Right lobe of liver (tissue), 6 donors: ENCODE measurements at places on chromosomes 3 and 15. TPM values are rescaled to one million over a fixed set of nuclear protein-coding genes. Genes with fewer than 3 reads are reported as not detected.

DNA sequence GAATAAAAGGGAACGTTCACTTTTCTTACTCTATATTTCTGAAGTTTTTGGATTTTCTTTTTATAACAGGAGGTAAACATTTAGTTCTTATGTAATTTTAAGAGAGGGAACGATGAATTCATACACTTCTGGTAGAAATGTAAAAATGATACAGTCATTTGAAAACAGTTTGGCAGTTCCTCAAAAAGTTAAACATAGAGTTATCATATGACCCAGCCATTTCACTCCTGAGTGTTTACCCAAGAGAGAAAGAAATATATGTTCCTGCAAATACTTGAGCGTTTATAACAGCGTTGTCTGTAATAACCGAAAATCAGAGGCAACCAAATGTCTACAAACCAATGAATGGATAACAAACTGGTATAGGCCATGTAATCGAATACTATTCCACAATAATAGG is 20.8 kb upstream of the CCR9 start:
- no peaks in the 10 kb centered on the region for H3K36me3 ChIP-seq
- H3K4me1 ChIP-seq, result peaks cover 5% of the 10 kb centered on the region
- no peak for DNase-seq
- no peak overlapping the region for H3K27ac ChIP-seq
- no peaks in the 10 kb centered on the region for H3K27me3 ChIP-seq

DNA sequence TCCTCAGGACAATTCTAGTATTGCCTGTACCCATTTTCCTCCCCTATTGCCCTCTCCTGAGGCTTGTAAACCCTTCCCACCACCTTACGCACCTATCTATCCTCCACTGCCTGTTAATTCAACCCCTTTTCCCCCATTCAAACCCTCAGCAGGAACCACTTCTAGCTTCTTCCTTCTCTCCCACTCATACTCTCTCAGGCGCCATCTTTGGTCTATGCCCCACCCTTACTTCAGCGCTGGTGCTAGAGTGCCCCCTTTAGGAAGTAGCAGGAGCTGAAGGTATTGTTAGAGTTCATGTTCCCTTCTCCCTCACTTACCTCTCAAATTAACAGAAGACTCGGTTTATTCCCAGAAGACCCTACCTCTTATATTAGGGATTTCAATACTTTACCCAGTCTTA is 121.8 kb upstream of the NLGN1 start:
- H3K27me3 ChIP-seq, result no peaks in the 10 kb centered on the region
- H3K4me3 ChIP-seq, result no peak overlapping the region
- no peak for DNase-seq
- no peaks in the 10 kb centered on the region for H3K36me3 ChIP-seq
- H3K4me1 ChIP-seq, result no peaks in the 10 kb centered on the region
- H3K27ac ChIP-seq, result no peak overlapping the region

GRCh38 chr15:42069025-42069424 is 25.3 kb downstream of the PLA2G4D start:
- no peaks in the 10 kb centered on the region for H3K4me1 ChIP-seq
- H3K36me3 ChIP-seq, result no peaks in the 10 kb centered on the region
- no peaks in the 10 kb centered on the region for H3K27me3 ChIP-seq
- no peak for DNase-seq
- H3K4me3 ChIP-seq, result no peak overlapping the region
- no peak overlapping the region for H3K27ac ChIP-seq

- H3K4me3 ChIP-seq, result no peak overlapping the region
- H3K27me3 ChIP-seq, result no peaks in the 10 kb centered on the region
- H3K36me3 ChIP-seq, result no peaks in the 10 kb centered on the region
- no peak overlapping the region for H3K27ac ChIP-seq
- H3K4me1 ChIP-seq, result no peaks in the 10 kb centered on the region
These were observed 341.8 kb upstream of the GBE1 start for GRCh38 chr3:82103241-82103640.

GRCh38 chr15:84600331-84600686 is 500 bp upstream of the ZSCAN2 start:
- peak; percentile 88 for DNase-seq
- peak overlapping the region; percentile 90 for H3K4me3 ChIP-seq
- H3K36me3 ChIP-seq, result no peaks in the 10 kb centered on the region
- H3K27ac ChIP-seq, result peak overlapping the region; percentile 87
- no peaks in the 10 kb centered on the region for H3K4me1 ChIP-seq

- peak overlapping the region; percentile 63 for H3K4me3 ChIP-seq
- no peaks in the 10 kb centered on the region for H3K27me3 ChIP-seq
- peak overlapping the region; percentile 80 for H3K27ac ChIP-seq
- peaks cover 26% of the 10 kb centered on the region for H3K36me3 ChIP-seq
- peaks cover 4% of the 10 kb centered on the region for H3K4me1 ChIP-seq
- DNase-seq, result no peak
These were observed 557 bp downstream of the ELL3 start for GRCh38 chr15:43776101-43776717.

- no peak overlapping the region for H3K27ac ChIP-seq
- no peak for DNase-seq
- H3K27me3 ChIP-seq, result no peaks in the 10 kb centered on the region
- H3K36me3 ChIP-seq, result no peaks in the 10 kb centered on the region
- no peaks in the 10 kb centered on the region for H3K4me1 ChIP-seq
These were observed 77.0 kb downstream of the KLF13 start for GRCh38 chr15:31403606-31404005.

- no peak for DNase-seq
- no peak overlapping the region for H3K27ac ChIP-seq
- H3K4me3 ChIP-seq, result no peak overlapping the region
These were observed 26.7 kb upstream of the SMAD3 start for GRCh38 chr15:67038736-67039135.

- H3K36me3 ChIP-seq, result no peaks in the 10 kb centered on the region
- H3K4me1 ChIP-seq, result no peaks in the 10 kb centered on the region
- no peaks in the 10 kb centered on the region for H3K27me3 ChIP-seq
- no peak overlapping the region for H3K4me3 ChIP-seq
- no peak overlapping the region for H3K27ac ChIP-seq
These were observed 433.4 kb downstream of the PYDC2 start for GRCh38 chr3:191894406-191894805.

GRCh38 chr3:43758592-43759225 is 68.0 kb downstream of the ABHD5 start:
- no peaks in the 10 kb centered on the region for H3K36me3 ChIP-seq
- DNase-seq, result no peak
- H3K4me3 ChIP-seq, result no peak overlapping the region
- H3K27me3 ChIP-seq, result no peaks in the 10 kb centered on the region

- no peaks in the 10 kb centered on the region for H3K36me3 ChIP-seq
- H3K4me3 ChIP-seq, result no peak overlapping the region
- no peak overlapping the region for H3K27ac ChIP-seq
- DNase-seq, result no peak
These were observed 230.7 kb downstream of the SATB1 start for GRCh38 chr3:18194431-18194830.

DNA sequence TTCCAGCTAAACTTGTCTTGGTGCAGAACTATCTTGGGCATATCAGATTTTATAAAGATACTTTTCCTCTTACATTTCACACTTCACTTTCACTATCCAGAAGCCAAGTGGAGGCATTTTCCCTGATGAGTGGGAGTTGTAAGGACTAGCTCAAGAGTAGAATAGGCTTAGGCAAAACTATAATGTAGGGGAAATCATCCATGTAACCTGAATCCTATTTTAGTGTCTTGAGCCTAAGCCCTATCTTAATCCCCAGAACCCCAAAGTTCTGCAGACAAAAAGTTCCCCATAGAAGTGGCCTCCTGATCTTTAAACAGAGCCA is 42.2 kb upstream of the CD47 start:
- no peak for DNase-seq
- H3K36me3 ChIP-seq, result no peaks in the 10 kb centered on the region
- H3K4me1 ChIP-seq, result peaks cover 4% of the 10 kb centered on the region
- no peaks in the 10 kb centered on the region for H3K27me3 ChIP-seq
- H3K27ac ChIP-seq, result no peak overlapping the region

DNA sequence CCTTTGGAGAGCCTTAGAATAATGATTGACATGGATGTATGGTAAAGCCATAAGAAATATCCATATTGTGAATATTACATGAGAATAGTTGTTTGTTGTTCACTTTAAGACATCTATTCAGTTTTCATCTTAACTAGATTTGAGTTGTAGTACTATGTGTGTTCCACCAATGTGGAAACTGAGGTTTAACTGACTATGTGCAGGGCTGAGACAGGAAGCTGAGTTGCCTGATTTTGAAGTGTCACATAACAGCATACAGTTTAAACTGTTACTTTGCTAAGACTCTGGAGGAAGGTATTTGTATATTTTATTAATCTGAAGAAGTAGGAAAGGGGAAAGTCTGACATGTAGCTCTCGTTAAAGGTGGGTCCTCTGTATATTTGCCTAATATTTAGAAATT is 2.1 kb downstream of the ECT2 start:
- no peaks in the 10 kb centered on the region for H3K36me3 ChIP-seq
- H3K27me3 ChIP-seq, result no peaks in the 10 kb centered on the region
- H3K4me3 ChIP-seq, result no peak overlapping the region
- no peak for DNase-seq

DNA sequence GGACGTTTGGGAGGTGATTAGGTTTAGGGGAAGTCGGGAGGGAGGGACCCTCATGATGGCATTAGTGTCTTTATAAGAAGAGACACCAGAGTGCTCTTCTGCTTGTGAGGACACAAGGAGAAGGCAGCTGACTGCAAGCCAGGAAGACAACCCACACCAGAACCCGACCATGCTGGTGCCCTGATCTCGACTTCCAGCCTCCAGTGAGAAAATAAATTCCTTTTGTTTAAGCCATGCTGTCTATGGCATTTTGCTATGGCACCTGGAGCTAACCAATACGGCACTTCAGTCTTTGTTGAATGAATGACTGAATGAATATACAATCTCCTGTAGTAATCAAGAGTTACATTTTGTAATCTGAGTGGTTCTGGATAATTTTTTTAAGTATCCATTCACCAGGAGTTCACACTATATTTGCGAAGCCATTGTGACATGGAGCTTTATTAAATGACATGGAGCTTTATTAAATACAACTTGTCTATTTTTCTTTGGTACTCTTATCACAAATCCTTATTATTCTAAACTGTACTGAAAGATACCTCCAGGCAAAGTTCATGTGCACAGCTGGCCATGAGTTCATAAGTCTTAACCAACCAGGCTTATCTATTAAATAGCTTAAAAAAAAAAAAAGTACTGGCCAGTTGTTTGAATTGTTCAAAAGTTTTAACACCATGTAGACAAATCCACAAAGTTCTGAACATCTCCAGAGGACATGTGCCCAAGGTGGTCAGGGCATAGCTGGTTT is 24.8 kb upstream of the BHLHE40 start:
- no peaks in the 10 kb centered on the region for H3K4me1 ChIP-seq
- no peaks in the 10 kb centered on the region for H3K27me3 ChIP-seq
- H3K4me3 ChIP-seq, result no peak overlapping the region
- H3K36me3 ChIP-seq, result no peaks in the 10 kb centered on the region
- no peak overlapping the region for H3K27ac ChIP-seq

GRCh38 chr3:143226678-143227291 is 107.2 kb downstream of the CHST2 start:
- H3K27me3 ChIP-seq, result no peaks in the 10 kb centered on the region
- no peak for DNase-seq
- no peaks in the 10 kb centered on the region for H3K36me3 ChIP-seq
- no peaks in the 10 kb centered on the region for H3K4me1 ChIP-seq
- no peak overlapping the region for H3K27ac ChIP-seq

DNA sequence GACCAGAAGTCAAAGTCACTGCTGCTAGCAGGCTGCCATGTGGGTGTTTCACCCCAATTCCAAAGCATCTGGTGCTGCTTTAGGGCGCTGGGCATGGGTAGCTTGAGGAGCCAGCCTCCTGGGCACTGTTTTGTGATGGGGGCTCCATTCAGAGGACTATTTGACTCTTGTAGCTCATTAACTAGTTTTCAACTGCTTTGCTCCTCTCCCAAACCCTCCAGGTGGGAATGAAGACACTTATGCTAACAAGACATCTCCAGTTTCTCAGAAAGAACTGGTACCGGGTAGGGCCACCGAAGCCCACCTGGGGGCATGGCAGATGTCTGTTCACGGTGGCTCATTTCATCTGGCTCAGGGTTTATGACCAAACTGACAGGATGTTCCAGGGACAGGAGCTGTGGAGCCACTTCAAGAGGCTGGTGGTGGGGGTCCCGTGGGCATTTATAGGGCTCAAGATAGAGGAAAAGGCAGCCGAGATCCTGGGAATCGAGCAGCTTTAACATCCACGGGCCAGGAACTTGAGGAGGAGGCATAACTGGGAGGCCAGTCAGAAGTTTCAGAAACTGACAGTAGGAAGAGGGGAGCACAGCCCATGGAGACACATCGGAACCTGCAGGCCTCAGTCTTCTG is 17.7 kb downstream of the AMOTL2 start:
- DNase-seq, result peak; percentile 3
- H3K4me3 ChIP-seq, result no peak overlapping the region
- no peaks in the 10 kb centered on the region for H3K4me1 ChIP-seq
- H3K27ac ChIP-seq, result peak overlapping the region; percentile 26

GCSAM gene
- 0.18 TPM for total RNA-seq

C3orf85 gene
- total RNA-seq, result 12.6 TPM

GOLGA8Q gene
- total RNA-seq, result not detected

RBPMS2 gene
- total RNA-seq, result 7.5 TPM

GMNC gene
- 3.9 TPM for total RNA-seq

ADAMTS9 gene
- 2.6 TPM for total RNA-seq

CPN2 gene
- total RNA-seq, result 304 TPM

NCBP2 gene
- total RNA-seq, result 18.5 TPM

IGSF11 gene
- total RNA-seq, result not detected

STXBP5L gene
- not detected for total RNA-seq

RPL29 gene
- 913 TPM for total RNA-seq

FRMD4B gene
- total RNA-seq, result 21.0 TPM

CKMT1B gene
- not detected for total RNA-seq
